Stimulated activated naive CD8-positive, alpha-beta T cell treated with anti-CD3 and anti-CD28 coated beads, Interleukin-15, Interleukin-2, amounts not matched to agents 100 U/mL and 50 U/mL, for 24 hours (primary cell): ENCODE measurements at places on chromosomes 7 and 10.

DNA sequence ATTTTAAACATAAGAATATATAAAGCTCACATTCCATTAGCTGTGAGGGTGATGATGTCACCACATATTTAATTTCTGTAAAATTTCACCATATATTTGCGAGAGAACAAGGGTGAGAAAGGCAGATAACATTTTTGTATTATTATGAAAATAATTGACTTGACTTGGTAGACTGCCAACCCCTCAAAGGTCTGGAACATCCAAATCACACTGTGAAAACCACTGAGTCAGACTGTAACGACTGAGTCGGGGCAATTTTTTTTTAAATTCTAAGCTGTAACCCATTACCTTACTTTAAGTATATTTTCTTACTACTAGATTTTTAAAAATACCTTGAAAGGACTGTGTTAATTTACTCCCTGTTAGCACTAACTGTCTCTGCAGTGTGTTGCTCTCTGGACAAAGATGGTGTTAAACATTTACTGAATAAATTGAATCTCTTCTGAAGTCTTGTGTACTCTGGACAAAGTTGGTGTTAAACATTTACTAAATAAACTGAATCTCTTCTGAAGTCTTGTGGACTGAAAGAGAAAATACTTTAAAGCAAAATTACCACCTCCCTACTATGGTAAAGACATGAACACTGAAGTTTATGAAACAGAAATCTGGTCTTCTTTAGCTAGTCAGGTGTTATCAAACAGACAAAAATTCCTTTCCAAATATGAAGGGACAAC lies 14.1 kb downstream of the PDZD8 start:
- DNase-seq, result no peak

DNA sequence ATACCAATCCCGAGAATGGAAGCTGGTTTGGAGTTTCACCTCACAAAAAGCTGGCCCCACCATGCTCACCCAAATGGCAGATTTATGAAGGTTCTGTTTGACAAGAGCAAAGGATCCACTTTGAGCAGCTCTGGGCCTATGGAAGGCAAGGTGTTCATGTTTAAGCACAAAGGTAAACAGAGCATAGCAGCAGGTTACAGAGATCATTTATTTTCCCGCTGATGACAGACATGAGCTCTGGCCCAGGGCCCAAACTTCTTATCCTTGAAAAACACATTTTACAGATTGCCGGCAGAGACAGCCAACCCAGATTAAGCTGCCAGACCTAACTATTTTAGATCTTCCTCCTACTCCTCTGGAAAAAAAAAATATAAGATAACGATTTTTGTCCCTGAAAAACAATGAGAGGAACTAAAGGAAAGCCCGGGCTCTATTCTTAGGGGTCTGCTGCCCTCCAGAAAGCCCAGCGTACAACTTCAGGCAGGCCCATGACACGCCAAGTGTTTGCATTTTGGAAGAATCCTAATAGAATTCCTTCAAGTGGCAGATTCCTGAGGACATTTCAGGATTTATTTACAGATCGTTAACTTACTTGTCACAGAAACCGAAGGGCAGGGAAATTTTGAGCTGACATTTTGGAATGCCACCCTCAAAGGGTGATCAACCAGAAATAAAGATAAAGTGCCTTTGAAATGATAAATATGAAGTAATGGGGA lies 40.0 kb downstream of the SYPL1 start:
- DNase-seq, result no peak

- DNase-seq, result no peak
These were observed 308.4 kb downstream of the RPS24 start for GRCh38 chr10:78341953-78342614.

- DNase-seq, result peak; percentile 45
These were observed 21.0 kb downstream of the PIP4K2A start for GRCh38 chr10:22693371-22693784.

DNA sequence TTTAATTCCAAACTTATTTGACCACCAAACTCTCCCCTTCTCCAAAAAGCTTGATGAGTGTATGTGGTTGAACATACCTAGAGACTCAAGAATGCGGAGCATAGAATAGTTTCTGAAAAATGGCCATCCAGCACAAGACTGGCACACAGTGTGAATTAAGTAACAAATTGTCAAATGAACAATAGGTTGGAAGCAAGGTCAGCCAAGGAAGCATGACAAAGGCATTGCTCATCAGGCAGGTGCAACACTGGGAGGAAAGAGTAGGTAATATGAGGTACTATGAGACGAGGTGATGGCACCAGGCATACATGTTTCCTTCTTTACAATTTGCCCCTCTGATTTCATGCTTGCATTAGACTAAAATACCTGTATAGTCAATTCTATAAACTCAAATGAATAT lies 73.7 kb downstream of the DKK1 start:
- DNase-seq, result no peak

- DNase-seq, result no peak
These were observed 73.4 kb downstream of the AHR start for GRCh38 chr7:17371671-17372524.

DNA sequence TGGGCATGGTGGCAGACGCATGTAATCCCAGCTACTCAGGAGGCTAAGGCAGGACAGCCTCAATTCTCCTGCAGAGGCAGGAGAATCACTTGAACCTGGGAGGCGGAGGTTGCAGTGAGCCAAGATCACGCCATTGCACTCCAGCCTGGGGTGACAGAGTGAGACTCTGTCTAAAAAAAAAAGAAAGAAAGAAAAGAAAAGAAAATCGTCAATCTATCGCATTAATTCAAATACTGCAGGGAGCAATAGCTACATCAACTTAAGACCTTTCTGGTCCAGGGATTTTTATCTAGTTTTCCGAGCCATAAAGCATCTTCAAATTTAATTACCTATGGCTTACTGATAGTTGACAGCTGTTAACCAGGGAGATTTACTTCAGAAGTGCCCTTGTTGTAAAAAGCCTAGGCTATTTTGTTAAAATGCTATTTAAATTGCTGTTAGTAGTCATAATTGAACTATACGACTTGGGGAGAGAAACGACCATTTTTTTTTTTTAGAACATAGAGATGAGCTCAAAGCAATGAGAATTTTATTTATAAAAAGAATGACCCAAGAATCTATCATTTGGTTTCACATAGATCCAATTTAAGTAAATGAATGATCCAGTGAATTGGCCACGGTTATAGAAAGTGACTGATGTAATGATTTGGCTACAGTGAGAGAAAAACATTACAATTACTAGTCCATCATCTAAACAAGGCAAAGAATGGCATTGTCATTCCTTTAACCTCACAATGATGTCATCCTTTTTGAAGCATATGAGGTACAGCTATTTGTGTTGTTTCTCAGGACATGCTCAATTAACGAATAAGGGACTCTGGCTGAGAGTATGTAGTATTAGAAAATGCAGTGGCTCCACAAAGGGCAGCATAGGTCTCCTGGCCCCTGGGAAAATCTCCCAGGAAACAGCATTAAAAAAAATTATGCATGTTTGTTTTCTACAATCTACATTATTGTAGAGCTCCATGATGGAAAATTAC lies 85.3 kb downstream of the SEMA3C start:
- no peak for DNase-seq

DNA sequence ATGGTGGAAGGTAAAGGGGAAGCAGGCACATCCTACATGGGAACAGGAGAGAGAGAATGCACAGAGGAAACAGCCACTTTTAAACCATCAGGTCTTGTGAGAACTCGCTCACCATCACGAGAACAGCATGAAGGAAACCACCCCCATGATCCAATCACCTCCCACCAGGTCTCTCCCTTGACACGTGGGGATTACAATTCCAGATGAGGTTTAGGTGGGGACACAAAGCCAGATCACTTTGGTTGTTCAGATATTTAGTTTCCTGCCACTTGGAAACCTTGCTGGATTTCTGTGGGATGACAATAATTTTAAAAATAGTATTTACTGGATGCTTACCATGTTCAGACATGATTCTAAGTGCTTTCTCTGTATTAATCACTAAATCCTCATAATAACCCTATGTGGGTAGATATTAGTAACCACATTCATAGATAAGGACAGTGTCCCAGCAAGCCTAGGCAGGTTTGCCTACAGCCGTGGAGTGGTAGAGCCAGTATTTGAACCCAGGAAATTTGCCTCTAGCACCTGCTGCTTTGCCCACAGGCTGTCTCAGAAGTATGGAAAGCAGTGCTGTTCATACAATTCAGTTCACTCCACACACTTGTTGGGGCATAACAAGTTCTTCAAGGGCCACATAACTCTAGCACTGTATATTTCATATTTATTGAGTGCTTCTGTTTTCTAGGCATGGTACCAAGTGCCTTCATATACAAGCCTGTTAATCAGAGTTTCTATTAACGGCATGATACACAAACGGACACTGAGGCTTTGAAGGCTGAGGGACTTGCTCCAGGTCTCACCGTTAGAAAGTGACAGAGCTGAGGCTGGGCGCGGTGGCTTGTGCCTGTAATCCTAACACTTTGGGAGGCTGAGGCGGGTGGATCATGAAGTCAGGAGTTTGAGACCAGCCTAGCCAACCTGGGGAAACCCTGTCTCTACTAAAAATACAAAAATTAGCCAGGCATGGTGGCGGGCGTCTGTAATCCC lies 8.3 kb downstream of the TLL2 start:
- DNase-seq, result no peak

DNA sequence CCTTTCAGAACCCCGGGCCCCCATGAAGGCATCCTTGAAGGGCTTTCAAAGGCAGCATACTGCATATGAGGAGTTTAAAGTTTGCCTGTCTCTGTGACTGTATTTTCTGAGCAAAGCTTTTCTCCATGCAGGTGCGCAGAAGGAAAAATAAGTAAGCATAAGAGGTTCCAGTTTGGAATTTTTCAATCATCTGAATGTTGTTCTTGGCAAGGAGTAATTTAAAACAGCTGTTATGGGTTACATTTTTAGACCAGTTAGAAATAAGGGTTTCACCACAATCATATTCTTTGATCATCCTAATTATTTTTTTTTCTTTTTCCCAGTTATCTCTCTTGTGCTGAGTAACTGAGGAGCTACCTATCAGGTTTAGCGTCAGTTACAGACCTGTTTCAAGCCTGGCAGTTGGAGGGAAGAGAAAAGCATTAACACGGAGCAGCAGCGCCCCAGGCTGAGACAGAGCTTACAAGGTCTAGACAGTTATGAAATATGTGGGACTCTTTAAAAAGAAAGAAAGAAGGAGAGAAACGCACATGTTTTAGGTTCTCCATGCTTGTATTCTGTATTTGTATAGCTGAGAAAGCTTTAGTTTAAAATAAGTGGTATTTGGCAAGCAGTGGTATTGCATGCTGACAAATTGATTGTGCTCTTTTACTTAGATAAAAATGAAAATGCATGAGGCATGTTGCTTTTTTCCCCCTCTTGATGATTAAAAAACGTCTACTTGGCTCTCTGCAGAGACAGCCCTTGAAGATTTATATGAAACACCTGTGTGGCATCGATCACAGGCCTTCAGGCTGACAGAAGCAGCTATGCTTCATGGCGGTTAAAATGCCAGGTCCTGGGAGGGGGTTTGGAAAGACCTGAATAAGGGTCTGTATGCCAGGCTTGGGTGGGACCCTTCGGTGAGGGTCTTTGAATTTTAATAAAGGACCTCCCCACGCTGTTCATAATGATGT lies 157.6 kb downstream of the GRK5 start:
- no peak for DNase-seq

GRCh38 chr10:105742184-105742583 lies 1101.1 kb downstream of the SORCS3 start:
- no peak for DNase-seq

DNA sequence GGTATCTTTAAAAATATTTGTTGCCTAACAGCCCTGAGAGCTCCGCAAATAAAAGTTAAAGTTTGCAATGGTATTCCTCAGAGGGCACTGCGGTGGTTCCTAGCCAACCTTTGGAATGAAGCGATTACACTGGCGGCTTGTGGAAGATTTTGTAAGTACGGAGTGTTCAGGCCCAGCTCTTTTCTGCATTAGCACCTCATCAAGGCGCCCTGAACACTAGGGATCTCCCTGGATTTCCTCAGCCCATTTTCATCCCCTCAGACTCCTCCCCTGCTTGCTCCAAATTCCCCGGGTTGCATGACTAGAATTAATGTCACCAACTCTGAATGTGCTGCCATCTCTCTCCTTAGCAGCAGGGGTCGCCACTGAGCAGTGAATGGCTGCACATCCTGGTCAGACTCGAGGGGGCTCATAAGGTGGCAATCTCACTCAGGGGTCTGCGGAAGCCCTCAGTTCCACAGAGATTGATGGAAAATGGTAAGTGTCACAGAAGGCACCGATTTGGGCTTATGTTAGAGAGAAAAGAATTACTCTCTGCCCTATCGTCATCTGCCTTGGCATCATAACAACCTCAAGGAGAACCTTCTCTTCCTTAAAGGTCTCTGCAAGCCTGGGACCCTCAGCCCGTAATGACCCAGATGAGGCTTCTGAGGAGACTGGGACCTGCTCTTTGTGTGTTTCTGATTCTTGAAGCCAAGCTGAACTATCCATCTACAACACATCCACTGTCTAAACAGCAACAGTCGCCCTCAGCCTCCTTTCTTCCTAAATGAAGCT lies 262.8 kb upstream of the AOAH start:
- DNase-seq, result peak; percentile 78

GRCh38 chr10:32937911-32938424 lies 20.1 kb downstream of the ITGB1 start:
- DNase-seq, result no peak

GRCh38 chr7:27151931-27152815 lies at the start of gene HOXA3:
TSS of gene HOXA3 (minus strand) at chr7:27152583. CDS start at chr7:27110640, 41,943 bp downstream.
- DNase-seq, result no peak

GRCh38 chr10:90148116-90148855 lies 446.9 kb downstream of the KIF20B start:
- no peak for DNase-seq

DNA sequence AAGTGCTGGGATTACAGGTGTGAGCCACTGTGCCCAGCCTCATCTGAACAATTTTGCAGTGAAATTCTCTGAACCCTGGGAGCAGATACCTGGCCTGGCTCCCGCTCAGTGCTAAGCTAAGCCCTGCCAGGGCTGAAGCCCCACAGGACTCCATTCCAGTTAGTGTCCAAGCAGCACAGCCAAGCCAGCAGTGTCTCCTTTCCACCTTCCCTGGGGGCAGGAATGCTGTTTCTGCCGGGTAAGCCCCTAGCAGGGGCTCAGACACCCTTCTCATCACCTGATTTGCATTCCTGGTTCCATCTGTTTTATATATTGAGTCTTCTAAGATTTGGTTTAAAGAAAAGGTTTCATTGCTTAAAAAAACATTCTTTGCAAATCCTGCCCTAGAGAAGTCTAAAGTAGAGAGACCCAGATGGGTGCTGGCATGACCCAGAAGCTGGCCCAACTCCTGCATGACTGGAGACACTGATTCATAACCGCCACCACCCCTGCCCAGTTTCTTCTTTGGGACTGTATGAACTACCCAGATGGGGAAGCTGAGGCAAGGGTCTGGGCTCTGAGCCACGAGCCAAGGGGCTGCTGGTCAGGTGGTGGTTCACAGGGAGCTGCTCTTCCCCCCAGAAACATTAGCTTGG lies 14.0 kb downstream of the SLC13A4 start:
- DNase-seq, result no peak

- no peak for DNase-seq
These were observed 41.3 kb upstream of the TES start for GRCh38 chr7:116169060-116169459.

- no peak for DNase-seq
These were observed 134.1 kb downstream of the GFRA1 start for GRCh38 chr10:116138897-116139296.
